ENCODE measurements at places on chromosomes 12 and 14.

GRCh38 chr14:55005071-55005470 lies 21.8 kb downstream of the WDHD1 start:
- no peak for DNase-seq

DNA sequence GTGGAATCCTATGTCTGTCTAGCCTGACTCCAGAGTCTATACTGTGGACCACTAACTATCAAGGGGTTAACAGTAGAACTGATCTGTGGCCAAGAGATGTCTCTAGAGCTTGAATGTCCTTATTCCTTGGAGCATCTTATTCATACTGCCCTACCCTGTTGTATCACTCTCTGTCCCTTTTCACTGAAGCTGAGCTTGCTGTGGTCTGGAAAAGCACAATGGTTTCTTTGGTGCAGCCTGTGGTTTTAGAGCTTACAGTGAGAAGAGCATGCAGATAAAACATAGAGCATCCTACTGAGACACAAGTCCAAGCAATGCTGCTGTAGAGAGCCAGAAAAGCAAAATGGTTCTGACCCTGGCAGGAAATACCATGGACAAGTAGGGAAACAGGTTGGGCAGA lies 367.0 kb upstream of the ATP2B1 start:
- no peak for DNase-seq

DNA sequence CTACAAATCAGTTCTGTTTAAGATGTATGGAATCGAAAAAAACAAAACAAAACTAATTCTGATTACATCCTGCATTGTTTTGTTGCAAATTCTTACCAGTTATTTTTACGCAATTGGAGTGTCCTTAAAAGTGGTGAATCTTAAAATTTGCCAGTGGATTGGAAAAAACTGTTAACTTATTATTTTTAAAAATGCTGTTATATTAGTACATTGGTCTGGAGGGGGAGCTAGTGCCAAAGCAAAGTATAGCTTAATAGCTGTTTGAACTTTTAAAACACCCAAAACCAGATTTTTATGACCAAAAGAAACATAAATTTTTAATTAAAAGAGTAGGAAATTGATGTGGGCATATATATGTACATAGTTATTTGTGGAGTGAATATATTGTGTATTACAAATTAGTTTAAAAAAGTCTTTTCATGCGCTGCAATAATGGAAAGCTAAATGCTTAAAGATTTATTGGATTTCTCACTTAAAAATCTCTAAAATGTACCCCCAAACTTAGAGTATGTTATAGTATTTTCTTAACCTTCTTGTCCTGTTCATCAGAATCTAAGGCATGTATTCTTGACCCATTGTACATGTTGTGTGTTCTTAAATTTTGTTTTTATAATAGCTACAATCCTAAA lies 2.5 kb downstream of the FUT8 start:
- DNase-seq = no peak

DNA sequence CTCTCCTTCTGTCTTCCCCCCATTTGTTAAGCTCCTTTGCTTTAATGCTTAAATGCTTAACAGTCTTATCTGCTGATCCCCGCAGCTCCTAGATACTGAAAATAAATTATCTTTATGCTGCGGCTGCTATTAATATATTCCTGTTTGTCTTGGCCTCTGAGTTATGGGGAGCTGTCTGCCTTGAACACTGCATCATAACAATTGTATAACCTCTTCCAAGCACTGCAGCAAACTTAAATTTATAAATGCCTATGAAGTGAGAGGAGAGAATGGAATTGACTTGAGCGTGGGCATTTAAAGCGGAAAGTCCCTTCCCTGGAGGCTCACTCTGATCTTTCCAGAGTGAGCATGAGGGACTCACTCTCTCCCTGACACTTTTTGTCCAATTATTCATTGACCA lies 23.1 kb upstream of the DCP1B start:
- DNase-seq = no peak

GRCh38 chr12:7001921-7002591 lies 16.2 kb downstream of the LPCAT3 start:
- no peak for DNase-seq

Measured in effector memory CD4-positive, alpha-beta T cell (primary cell).